ENCODE measurements at places on chromosomes 11 and 22.

GRCh38 chr11:75760710-75761493 is 7.7 kb upstream of the DGAT2 start:
- DNase-seq, result no peak

DNA sequence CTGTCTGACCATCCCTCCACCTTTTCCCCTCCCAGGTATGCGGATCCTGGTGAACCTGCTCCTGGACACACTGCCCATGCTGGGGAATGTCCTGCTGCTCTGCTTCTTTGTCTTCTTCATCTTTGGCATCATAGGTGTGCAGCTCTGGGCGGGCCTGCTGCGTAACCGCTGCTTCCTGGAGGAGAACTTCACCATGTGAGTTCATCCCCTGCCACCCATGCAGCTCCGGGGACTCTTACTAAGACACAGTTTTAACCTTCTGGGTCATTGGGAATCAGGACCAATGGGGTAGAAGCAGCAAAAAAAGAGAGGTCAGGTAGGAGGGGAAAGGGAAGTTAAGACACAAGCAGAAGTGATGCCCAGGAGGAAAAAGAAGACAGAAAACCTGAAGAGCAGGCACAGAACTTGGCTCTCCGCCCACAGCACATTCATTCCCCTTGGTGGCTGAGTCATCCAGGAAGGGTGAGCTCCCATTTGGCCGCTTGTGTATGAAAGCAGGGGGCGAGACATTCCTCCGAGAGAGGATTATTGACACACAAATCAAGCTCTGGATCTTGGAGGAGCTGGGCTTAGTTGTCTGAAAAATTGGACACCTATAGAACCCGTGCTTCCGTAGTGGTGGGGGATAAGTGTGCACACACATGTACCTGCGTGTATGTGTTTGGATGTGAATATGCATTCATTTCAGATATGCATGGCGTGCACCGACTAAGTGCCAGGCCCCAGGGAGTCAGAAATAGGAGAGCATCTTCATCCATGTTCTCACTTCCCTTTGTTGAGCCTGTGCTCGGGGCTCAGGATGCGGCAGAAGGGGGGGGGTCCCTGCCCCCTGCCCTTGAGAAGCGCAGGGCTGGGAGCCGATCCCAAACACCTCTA is 64.2 kb downstream of the CACNA1I start:
- no peak for DNase-seq

DNA sequence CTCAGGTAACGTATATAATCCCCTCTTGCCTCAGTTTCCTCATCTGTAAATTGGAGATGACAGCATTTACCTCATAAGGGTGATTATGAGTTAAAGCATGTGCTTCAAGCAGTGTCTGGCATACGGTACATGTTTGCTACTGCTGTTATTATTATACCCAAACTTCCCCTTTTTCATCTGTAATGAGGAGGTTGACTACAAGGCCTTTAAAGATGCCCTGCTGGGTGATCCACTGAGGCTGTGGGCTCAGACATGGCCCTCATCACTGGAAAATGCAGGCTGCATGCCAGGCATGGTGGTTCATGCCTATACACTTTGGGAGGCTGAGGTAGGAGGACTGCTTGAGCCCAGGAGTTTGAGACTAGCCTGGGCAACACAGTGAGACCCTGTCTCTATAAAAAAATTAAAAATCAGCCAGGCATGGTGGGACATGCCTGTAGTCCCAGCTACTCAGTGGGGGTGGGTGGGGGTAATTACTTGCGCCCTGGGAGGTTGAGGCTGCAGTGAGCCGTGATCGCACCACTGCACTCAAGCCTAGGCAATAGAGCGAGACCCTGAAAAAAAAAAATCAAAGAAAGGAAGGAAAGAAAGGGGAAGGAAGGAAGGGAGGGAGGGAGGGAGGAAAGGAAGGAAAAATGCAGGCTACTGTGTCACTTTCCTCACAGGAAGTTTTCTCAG is 4.3 kb downstream of the PIK3IP1 start:
- DNase-seq, result no peak

GRCh38 chr11:10762185-10762584 is 11.1 kb downstream of the CTR9 start:
- no peak for DNase-seq

DNA sequence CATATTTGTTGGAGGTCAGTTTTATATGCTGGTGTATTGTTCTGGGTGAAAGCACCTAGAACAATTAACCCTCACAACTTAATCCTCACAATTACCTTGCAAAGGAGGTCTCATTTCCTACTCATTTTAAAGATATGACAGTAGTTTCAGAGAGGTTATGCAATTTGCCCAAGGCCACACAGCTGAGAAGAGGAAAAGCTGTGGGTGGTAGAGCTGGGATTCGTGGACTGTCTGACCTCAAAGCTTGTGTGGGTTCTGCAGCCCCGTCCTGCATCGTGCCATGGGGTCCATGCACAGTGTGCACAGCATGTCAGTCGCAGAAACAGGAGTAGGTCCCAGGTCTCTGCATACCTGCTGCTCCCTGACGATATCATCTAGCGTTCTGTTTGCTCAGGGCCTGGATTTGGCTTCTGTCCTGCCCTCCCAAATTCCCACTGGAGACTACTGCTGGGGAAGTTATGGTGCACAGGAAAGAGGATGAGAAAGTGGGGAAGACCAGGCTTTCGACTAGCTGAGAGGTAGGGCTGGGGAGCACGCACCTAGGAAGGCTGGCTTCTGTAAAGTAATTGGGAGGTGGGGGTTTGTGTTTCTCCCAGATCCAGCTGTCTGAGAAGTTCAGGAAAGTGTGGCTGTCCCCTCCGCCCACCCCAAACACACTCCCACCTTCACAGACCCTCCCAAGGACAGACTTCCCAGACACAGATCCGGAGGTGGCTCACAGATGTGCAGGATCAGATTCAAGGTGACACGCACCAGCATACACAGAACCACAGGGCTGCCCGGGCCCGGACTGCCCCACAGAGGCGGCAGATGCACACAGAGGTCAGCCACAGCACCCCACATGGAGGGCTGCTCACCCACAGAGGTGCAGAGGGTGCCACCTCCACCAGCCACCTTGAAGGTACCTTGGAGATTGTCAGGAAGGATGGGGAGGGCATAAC is 2.0 kb downstream of the BACE1 start:
- no peak for DNase-seq

DNA sequence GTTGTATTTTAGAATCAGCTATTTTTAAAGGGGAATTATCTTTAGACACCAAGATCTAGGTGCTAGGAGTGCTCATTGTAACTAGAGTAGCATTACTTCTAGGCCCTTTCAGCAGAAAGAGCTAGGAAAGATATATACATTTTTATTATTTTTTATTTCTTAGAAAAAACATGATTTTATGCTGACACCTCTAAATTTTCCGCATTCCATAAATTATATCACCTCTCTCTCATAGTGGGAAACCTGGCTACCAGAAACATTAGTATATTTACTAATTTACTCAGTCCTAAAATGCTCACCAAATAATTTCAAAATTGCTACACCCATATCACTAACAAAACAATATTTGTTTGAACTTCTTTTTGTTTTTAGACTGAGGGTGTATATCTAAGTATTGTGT is 32.1 kb upstream of the SLC36A4 start:
- no peak for DNase-seq

GRCh38 chr11:93059117-93059957 is 89.9 kb downstream of the MTNR1B start:
- DNase-seq, result no peak

- no peak for DNase-seq
These were observed 22.6 kb upstream of the PKNOX2 start for GRCh38 chr11:125141686-125142535.

DNA sequence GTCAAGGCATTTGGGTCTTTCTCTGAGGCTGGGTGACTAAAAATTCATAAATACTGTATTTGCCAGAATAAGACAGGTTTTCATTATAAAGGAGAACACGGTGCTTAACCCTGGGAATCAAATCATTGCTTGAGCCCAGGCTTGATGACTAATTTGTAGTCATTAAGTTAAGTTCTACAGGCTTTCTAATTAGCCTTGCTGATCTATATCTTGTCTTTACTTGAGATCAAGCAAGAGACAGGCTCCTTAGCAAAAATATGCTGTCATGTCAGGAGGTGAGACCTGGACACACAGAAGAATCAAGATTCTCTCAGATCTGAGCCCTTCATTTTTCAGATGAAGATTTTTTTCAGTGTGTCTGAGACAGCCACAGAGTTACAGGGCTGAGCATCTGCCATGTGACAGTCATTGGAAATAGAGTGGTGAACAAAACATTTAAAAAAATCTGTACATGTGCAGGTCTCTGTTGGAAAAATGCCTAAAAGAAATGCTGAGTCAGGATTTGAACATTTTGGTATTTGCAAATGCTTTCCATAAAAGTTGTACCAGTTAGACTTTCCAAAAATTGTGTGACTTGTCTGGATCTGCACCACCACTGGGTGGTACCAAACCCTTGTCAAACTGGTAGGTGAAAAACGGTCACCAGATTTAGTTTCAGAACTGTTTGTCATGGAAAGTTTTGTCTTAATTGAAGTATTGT is 14.6 kb downstream of the ACAT1 start:
- DNase-seq, result no peak

GRCh38 chr22:28332410-28332809 is 347.2 kb downstream of the TTC28 start:
- no peak for DNase-seq

- DNase-seq, result no peak
These were observed 391.6 kb downstream of the ETS1 start for GRCh38 chr11:128195756-128196155.

GRCh38 chr22:30204015-30204741 is 42.4 kb downstream of the LIF start:
- no peak for DNase-seq

- DNase-seq, result no peak
These were observed 26.6 kb upstream of the TTC12 start for GRCh38 chr11:113287801-113288200.

- DNase-seq, result no peak
These were observed 112.0 kb upstream of the PDGFD start for GRCh38 chr11:104275992-104276391.

DNA sequence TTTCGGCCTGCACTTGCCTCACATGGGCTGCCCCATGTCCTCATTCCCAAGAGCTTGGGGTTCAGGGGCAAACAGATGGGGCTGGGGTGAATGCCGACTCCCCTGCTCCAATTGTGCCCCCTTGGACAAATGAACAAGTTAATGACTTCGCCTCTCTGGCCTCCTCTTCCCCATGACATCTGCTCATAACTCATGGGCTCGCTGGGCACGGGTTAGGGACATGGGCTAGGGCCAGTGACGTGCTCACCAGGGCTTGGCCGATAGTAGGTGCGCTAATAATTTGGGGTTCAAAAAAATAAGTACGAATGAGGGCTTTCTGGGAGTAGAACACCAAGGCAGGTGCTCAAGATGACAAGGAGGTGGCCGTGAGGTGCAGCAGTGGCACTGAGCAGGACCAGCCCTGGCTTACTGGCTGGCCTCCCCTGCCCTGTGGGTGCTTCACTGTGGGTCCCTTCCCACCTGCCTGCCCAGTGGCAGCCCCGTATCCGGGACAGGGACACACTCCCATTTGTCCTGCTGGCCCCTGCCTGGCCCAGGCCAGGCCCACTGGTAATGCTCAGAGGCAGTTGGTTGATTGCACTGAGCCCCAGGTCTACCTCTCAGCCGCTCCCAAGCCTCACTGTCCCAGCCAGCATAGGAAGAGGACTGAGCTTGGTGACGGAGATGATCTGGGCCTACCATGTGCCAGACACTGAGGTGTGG is 12.3 kb downstream of the CBX6 start:
- DNase-seq, result no peak

- DNase-seq, result no peak
These were observed 16.5 kb downstream of the BLID start for GRCh38 chr11:122099374-122100036.

DNA sequence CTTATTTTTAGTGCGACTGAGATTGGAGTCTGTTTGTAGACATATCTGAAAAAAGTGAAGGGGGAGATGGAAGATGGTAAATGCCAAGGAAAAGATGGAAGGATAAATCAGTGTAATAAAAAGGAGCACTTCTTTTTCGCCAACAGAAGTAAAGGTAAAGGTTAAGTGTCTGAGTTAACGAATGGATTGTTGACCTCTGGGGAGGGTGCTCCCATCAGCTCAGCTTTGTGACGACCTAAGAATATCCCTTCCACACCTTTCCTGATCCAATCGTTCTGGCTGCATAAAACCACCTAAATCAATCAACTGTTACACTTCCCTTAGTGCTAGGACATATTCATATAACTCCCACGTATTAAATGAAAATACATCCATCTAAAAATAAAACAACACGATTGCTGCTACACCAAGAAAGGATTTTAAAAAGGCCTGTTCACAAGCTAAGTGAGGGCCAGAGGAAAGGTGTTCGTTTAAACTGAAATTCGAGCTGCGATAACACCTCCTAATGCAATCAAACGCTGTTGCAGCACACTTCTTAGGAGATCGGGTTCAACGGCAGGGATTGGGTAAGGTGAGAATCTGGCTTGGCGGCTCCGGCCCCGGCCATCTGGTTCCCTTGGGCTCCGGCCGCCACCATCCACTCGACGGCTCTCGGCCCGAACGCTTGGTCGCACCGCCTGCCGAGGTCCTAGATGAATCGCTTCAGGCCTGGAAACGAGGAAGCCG is 658 bp downstream of the C11orf71 start:
- peak; percentile 55 for DNase-seq

DNA sequence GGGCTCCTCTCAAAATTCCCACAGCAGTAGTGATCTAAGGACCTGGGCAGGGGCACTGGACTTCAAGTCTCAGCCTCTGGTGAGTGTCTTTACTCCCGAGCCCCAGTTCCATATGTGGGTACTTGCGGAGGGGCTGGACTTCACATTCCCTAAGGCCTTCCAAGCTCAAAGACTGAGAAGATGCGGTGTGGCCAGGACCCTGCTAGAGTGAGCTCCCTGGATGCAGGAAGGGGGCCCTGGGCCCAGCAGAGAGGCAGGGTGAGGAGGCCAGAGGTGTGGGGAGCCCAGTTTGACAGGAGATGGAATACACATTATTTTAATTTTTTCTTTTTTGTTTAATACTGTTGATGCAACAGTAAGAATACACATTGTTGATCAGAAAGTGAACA is 83.7 kb downstream of the IGLL1 start:
- no peak for DNase-seq

DNA sequence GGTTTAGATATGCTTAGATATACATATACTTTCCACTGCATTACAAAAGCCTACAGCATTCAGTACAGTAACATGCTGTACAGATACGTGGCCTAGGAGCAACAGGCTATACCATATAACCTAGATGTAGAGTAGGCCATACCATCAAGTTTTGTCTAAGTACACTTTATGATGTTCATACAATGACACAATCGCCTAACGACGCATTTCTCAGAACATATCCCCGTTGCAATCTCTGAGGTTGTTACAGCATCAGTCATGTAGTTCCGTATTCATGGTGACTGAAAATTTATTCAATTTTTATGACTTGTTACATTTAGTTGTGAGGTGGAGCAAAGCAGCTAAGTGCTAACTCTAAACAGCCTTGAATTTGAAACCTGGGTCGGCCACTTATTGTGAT is 6.7 kb downstream of the ZBTB44 start:
- DNase-seq, result no peak

- no peak for DNase-seq
These were observed 19.1 kb downstream of the TNRC6B start for GRCh38 chr22:40196628-40197360.

- no peak for DNase-seq
These were observed 111.2 kb upstream of the SNX19 start for GRCh38 chr11:131027491-131027890.

- no peak for DNase-seq
These were observed 139.6 kb upstream of the LMO1 start for GRCh38 chr11:8403310-8403709.

- DNase-seq, result no peak
These were observed 791.2 kb downstream of the BRD1 start for GRCh38 chr22:49036513-49036912.

All from NCI-H524 treated with DMSO at 0.1 percent for 48 hours (cell line).